Stimulated activated CD8-positive, alpha-beta memory T cell treated with anti-CD3 and anti-CD28 coated beads, Interleukin-4, amount 100 ng/mL, for 1 hour (primary cell): ENCODE measurements at places on chromosomes 4 and X.

DNA sequence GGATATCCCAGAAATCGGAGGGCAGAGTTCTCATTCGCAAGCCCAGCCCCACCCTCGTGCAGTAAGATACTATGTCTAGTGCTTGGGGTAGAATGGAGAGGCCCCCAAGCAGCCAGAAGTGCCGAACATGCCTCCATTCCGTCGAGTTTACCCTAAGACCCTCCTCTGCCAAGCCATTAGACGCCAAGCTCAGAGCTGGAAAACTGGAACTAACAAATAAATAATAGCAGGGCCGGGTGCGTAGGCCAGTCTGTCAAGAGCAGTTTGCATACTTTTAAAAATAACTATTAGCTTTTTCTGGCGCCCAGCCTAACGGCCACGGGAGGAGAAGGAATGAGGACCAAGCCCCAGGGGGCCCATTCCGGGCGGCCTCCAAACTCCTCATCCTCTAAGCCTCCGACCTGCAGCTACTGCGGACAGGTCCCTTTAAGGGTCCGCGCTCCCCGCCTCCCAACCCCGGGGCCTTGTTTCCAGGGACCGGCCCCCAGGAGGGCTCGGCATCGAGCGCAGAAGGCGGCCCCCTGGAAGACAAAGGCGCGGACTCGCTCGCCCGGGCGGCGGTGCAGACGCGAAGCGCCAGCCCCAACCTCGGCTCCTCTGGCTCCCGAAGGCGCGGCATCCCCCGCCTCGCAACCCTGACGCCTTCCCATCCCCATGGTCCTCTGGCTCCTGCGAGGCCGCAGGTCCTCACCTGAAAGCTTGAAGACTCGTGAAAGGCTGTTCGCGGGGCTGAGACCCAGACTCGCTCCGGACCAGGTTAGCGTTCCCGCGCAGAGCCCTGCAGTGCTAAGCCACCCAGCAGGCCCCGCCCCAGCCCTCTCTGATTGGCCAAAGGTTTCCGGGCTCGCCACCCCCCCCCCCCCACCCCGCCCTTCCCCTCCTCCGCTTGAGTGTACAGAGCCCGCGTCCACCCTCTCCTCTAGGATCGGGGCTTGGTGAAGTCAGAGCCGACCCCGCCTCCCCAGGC lies at the start of gene TMSB15A:
TSS of gene TMSB15A (minus strand) at position 765 of the 967 bp plus-strand sequence.
- peak; percentile 14 for DNase-seq

DNA sequence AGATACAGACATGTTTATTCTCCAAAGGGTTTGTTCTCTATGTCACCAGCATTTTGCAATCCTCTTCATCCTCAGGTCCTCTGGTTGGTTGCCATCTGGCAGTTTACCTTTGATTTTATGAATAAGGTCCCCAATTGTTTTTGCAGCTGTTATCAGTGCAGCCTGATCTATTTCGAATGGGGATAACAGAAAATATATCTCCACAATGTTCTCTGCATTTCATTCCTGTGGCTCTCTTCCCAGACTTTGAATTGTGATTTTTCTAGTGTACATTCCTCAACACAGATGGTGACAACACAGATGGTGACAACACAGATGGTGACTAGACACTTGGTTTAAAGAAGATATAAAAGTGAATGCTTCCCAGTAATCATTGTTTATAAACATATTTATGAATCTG lies 74.1 kb downstream of the FBXO8 start:
- DNase-seq, result no peak

- DNase-seq, result no peak
Measured at GRCh38 chr4:98963538-98964433, 31.7 kb upstream of the METAP1 start.

DNA sequence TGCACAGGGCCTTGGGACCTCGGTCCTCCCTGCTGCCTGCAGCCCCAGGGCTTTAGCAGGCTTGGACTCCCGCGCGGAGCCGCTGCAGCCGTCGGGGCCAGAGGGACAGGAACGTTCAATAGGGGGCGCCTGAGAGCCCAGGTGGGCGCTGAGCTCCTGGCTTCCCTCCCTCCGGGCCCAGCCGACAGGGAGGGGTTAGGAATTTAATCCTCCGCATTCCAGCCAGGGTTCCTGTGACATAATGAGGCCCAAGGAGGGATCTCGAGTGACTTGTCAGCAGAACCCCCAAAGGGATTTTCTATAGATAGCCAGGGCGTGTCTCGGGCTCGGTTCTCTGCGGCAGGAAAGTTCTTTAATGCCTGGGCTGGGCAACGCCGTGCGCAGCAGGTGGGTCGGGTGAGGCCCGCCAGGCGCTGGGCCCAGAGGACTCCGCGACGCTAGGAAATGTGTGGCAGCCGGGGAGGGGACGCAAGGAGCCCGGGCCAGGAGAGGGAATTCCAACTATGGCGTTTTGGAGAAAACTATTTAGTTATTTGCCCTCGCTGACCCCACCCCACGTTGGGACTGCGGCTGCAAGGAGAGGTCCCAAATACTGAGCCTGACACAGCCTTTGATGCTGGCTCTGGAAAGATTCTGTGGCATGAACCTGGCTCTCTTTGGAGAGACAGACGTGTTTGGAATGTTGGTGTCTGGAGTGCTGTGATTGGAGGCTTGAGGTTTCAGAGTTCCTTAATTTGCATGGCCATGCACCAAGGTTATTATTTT lies 285.2 kb upstream of the GATB start:
- no peak for DNase-seq

DNA sequence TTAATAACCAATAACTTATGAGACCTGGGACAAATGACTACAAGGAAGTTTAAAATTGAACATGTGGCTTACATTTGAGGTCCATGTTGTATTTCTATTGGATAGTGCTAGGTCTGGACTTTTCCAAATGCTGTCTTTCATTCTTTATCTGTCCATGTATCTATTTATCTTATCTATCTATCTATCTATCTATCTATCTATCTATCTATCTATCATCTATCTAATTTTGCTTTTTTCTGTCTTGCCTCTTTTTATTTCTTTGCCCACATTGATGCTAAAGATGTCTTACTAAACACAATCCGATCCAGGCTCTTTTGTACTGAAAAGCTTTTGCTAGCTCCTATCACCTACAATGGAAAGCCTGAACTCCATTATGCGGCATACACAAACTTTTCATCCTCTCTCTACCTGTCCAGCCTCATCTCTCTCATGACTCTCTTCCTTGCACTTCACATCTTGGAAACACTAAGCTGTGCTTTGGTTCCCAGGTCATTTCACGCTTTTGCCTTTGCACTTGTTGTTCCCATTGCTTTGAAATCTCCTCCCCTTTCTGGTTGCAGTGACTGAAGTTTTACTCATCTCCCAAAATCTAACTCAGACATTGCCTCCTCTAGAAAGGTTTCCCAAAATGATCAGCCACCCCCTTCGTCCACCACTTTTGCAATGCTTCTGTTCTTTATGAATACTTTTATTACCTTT lies 107.2 kb downstream of the SYNPO2 start:
- no peak for DNase-seq
